ENCODE measurements at places on chromosomes 6 and 20. TPM values are rescaled to one million over a fixed set of nuclear protein-coding genes. Genes with fewer than 3 reads are reported as not detected.

The RAB32 gene
- total RNA-seq: 46.2 TPM

The CRISP2 gene
- total RNA-seq: not detected

The ZNF165 gene
- 0.97 TPM for total RNA-seq

The FRK gene
- 1.5 TPM for total RNA-seq

All from A549 treated with RU486 at 1 μM for 4 hours (cell line).